ENCODE measurements at places on chromosomes 1 and 21. TPM values are rescaled to one million over a fixed set of nuclear protein-coding genes. Genes with fewer than 3 reads are reported as not detected.

LCE3E gene
- not detected for total RNA-seq

OR2M3 gene
- total RNA-seq, result not detected

RORC gene
- 0.06 TPM for total RNA-seq

LORICRIN gene
- not detected for total RNA-seq

CD244 gene
- total RNA-seq, result not detected

ZNF281 gene
- 45.2 TPM for total RNA-seq

PAX7 gene
- 0.56 TPM for total RNA-seq

LAPTM5 gene
- total RNA-seq, result 0.33 TPM

NBL1 gene
- 60.0 TPM for total RNA-seq

OR10Z1 gene
- total RNA-seq, result not detected

PROK1 gene
- total RNA-seq, result not detected

TEX38 gene
- total RNA-seq, result not detected

PLA2G2A gene
- total RNA-seq, result not detected

HCRTR1 gene
- not detected for total RNA-seq

RAB3GAP2 gene
- 14.9 TPM for total RNA-seq

LCA5L gene
- total RNA-seq, result 1.2 TPM

OR2L3 gene
- total RNA-seq, result not detected

CA6 gene
- total RNA-seq, result not detected

OPRD1 gene
- total RNA-seq, result 0.02 TPM

WNT3A gene
- not detected for total RNA-seq

GDAP2 gene
- 8.8 TPM for total RNA-seq
